Kidney (tissue), 22 donors: ENCODE measurements at places on chromosomes 2 and 18. TPM values are rescaled to one million over a fixed set of nuclear protein-coding genes. Genes with fewer than 3 reads are reported as not detected.

DNA sequence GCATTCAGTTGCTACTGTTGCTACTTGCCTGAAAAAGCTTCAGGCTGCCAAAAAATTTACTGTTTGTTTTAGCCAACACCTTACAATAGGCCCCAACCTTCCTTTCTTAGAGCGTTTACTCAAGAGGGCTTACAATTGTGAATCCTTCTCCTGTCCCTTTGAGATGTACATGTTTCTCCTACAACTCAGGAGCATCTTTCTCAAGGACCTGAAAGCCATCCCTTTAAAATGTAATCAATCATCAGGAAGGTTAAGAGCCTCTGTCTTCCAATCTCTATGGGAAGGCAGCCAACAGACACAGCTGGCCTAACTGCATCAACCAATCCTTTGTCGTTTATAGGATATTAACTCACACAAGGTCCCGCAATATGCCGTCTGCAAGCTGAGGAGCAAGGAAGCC, 3.4 kb upstream of the IER3IP1 start:
- no peak for DNase-seq

DNA sequence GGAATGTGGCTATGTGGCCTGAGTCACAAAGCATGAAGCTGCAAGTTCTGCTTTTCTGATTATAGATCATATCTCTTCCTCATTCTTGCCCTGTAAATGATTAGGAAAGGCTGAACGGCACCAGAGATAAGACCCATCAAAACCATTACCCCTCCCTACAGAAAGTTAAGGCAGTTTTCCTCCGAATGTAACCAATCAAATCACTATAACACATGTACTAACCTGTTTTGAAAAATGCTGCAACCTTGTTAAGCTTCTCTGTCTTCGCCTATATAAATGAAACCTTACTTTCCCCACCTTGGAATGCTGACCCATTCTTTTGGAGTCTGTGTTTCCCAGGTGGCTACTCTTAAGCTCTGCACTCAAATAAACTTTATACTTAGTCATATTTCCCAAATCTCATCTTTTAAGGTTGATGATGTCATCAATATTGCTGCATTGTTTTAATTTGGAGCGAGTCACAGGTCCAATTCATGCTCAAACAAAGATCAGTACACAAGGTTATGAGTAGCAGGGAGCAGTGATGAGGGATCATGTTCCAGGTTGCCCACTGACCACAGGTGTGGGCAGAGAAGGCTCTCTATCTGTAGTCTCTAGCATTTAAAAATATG, 662.3 kb downstream of the IRS1 start:
- no peak for DNase-seq

DNA sequence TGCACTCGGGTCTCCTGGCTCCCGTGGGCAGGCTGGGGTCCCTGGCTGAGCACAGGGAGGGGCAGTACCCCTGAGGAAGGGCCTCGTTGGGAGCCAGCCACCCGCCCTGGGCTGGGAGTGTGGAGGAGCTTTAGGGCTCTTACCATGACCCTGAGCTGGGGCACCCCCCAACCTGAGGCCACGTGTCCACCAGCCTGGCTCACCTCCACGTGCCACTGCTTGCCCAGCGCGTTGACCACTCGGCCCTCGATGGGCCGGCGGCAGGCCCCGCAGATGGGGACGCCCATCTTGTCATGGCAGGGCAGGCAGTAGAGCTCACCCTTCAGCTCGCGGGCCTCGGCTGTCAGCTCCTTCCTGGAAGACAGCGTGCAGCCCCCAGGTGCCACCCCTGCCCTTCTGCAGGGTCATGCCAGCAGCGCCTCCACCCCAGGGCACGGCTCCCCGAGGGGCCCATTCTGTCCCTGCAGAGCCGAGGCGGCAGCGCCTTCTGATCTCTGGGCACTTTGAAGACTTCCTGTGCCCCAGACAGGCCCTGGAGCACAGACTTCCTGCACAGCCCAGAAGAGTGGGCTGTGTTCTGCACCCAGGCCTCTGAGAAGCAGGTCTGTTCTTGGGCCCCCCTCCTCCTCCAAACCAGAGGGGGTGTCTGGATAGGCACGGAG, 4.0 kb upstream of the GPR17 start:
- DNase-seq: no peak

DNA sequence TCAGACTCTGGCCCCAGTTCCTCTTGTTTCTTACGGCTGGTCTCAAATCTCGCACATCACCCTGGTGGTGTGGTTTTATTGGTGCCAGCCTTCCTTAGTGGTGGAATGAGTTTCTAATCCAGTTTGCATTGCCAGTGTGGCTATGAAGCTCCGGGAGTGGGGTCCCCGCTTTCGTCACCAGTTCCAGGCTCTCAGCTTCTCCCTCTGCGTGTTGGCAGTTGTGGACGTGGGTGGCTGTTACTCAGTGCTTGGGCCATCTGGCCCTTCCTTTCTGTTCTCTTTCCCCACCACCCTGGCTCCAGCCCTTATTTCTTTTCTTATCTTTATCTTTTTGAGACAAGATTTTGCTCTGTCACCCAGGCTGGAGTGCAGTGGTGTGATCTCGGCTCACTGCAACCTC, 30.1 kb downstream of the EFR3B start:
- DNase-seq: no peak

ALPG gene
- polyA plus RNA-seq: not detected

GRB14 gene
- polyA plus RNA-seq: 71.3 TPM

GKN2 gene
- not detected for polyA plus RNA-seq

AGXT gene
- polyA plus RNA-seq: 12.5 TPM
